NCI-H1930 (cell line): ENCODE measurements at places on chromosomes 5 and 9.

GRCh38 chr5:131297886-131298285 lies 34.0 kb downstream of the CDC42SE2 start:
- DNase-seq = no peak

DNA sequence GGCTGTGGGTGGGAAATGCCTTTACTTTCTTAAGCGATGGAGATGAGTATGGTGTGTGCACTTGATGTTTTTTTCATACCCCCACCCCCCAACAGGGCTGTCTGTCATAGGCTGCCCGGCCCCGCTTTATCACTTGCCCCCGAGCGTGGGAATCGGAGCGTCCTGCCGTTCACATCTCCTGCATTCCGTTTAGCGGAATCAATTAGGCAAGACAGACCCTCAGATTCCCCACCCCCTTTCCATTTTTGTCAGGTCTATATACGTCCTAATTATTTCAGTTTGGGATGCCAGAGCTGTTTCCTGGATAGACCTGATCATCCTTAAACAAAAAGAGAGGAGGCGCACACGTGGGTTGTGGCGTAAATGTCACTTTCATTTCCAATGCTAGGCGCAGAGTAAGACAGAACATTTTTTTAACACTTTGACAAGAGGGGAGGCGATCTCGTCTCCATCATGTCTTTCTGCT lies 217.2 kb downstream of the MEF2C start:
- DNase-seq = no peak

DNA sequence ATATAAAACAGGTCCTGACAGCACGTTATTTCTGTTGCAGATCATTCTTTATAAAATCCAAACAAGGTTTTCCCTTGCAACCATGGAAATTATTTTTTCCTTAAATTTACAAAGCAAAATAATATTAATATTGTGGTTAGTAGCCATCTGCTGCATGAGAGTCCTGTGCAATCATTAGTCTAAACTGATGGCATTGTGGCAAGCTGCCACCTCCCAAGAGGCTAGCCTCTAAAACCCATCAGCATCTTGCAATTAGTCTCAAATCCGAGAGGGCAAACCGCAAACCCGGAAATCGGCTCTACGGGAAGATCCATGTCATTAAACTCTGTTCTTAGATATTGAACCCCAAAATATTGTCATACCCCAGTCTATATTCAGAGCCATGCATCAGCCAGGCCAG lies 11.3 kb upstream of the CDH6 start:
- DNase-seq = no peak

- DNase-seq = no peak
Observed at GRCh38 chr5:25345240-25345771, 700.5 kb upstream of the CDH10 start.

DNA sequence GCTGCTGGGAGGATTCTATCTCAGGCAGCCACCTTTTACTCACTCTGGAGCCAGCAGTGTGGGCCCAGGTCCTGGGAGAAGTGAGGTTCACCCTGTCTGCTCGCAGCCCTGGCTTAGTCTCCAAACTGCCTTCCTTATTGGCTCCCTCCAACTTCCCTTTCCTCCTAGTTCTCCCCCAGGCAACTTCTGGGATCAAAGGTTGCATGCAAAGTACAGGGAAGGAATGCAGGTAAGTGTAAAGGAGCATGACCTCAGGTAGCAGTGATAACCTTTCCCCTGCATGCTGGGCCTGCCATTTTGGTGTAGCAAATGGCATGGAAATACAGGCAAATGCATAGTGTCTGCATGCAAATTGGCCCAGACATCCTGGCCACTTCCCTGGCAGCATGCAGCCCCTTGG lies 53.8 kb upstream of the ARAP3 start:
- no peak for DNase-seq

DNA sequence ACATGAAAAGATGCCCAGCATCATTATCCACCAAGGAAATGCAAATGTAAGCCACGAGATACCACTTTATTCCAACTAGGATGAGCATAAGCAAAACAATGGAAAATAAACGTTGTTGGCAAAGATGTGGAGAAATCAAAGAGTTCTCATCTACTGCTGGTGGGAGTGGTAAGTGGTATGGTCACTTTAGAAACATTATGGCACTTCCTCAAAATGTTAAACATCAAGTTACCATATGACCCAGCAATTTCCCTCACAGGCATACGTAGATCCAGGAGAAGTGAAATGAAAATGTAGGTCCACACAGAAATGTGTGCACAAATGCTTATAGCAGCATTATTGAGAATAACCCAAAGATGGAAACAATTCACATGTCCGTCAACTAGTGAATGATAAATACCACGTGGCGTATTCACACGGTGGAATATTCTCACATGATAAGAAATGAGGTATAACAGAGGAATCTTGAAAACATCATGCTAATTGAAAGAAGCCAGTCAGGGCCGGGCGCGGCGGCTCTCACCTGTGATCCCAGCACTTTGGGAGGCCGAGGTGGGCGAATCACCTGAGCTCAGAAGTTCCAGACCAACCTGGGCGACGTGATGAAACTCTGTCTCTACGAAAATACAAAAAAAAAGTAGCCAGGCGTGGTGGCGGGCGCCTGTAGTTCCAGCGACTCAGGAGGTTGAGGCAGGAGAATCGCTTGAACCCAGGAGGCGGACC lies 16.4 kb upstream of the FLT4 start:
- DNase-seq = no peak

GRCh38 chr9:127273326-127273725 lies 8.8 kb downstream of the GARNL3 start:
- DNase-seq = no peak
